T47D (cell line): ENCODE measurements at places on chromosomes 6 and 20.
A peak's percentile ranks its signal among the peaks of the same experiment; 100 is the strongest.

DNA sequence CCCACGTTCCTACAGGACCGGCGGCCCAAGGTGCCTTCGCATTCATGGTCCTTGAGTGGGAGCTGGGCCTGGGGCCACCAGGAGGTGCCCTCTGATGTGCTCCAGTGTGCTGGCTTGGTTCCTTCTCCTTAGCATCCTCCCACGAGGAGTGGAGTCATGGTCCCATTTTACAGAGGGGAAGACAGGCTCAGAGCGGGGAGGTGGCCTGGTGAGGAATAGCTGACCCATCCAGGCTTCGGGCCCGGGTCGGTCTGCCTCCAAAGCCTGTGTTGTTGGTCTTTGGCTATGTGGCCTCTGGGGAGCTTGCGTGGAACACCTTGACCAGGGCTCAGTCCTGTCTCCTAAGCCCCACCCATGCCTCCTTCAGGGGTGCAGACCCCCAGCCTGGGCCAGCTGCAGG lies 22.8 kb downstream of the RBM38 start:
- DNase-seq = no peak

- DNase-seq = peak; percentile 35
These were observed 38.2 kb downstream of the DZANK1 start for GRCh38 chr20:18428490-18429173.

DNA sequence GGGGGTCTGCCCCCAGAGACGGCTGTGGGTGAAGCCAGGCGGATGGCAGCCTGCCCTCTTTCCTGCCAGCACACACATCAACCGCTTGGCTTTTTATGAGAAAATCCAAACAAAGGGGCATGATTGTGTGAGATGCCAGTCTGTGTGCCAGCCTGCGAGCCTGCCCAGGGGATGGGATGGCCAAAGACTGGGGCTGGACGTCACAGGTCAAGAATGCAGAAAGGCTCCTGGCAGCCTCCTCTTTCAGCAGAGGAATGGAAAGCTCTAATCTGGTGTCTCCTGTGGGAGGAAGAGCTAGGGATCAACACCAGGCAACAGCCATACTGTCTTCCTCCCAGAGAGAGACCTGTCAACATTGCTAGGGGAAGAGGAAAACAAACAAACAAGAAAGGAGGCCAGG lies 15.8 kb downstream of the TUBB2B start:
- DNase-seq = peak; percentile 7

DNA sequence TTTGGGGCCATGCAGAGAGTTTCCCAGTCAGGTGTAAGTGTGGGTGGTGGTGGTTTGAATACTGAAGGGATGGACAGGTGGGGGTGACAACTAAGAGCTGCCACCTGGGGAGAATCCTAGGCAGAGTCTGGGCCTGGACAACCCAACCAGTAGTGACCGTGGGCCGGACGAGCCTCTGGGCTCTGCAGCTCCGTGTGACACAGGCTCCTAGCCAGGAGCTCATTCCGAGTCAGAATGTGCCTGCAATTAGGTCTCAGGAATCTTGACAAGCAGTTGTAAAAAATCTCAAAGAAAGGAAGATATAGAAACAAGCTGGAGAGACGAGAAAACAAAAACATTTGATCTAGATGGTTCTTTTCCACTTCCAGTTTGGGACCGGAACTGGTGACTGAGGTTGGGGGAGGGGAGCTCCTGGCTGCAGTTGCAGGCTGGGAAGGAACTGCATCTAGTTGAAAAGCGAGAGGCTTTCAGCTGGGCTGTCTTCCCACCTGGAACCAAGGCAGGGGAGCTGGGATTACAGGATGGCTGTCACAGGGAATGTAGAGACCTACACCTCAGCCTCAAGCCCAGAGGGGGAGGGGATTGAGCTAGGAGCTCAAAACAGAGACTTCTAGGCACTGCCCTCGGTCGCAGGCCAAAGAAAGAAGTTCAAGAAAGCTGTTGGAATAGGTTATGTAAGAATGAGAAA lies 156.9 kb downstream of the PAX1 start:
- no peak for DNase-seq

DNA sequence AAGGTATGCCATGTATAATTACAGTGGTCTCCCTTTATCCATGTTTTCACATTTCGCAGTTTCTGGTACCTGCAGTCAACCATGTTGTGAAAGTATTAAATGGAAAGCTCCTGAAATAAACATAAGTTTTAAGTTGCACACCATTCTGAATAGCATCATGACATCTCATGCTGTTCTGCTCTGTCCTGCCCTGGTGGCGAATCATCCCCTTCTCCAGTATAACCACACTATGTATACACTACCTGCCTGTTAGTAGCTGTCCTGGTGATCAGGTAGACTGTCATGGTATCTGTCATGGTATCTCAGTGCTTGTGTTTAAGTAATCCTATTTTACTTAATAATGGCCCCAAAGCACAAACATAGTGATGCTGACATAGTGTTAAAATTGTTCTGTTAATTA lies 97.1 kb downstream of the ZFAND3 start:
- no peak for DNase-seq

- DNase-seq = no peak
These were observed 162.7 kb upstream of the SGK1 start for GRCh38 chr6:134480593-134480992.

GRCh38 chr6:148857798-148858390 lies 111.1 kb downstream of the UST start:
- DNase-seq = no peak

- DNase-seq = no peak
These were observed 60.8 kb downstream of the STX11 start for GRCh38 chr6:144211160-144211559.

DNA sequence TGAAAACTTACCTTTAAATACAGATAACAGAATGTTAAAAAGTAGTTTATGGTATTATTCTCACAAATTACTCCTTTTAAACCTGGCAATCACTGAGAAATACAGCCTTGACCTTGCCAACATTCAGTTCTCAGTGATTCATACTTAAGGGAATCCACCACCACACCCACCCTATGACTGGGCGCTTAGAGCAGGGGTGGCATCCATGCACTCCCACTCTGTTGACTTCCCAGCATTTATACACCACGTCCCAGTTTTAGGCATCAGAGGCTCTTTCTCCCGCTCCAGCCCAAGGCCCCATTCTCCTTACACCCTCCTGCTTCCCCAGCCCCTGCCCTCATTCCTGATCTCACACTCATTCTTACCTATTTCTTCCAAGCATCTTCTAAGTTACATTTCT lies 16.3 kb downstream of the TRAF3IP2 start:
- DNase-seq = no peak

GRCh38 chr6:17672064-17672718 lies 34.5 kb downstream of the NUP153 start:
- no peak for DNase-seq

GRCh38 chr6:7439228-7439627 lies 49.6 kb downstream of the RIOK1 start:
- no peak for DNase-seq

DNA sequence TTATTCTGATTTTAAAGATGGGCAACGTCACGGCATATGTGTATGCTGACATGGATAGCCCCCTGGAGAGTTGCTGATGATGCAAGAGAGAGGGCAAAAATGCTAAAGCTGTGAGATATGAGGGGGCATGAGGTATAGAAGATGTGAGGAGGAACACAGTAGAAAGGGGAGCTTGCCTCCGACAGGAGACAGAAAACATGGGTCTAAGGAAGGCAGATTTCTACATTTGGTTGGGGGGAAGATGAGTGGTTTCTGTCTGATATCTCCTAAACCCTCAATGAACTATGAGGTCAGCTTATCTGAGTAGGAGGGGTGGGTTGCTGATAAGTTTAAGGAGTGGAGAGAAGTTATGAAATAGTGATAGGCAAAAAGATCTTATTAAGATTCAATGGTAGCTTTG lies 6.0 kb downstream of the RNF24 start:
- no peak for DNase-seq

- DNase-seq = no peak
These were observed 104.0 kb downstream of the MTFR2 start for GRCh38 chr6:136146130-136146529.

GRCh38 chr6:1890071-1890470 lies 280.4 kb downstream of the FOXC1 start:
- no peak for DNase-seq

GRCh38 chr6:125985522-125985921 lies 818 bp upstream of the TRMT11 start:
- no peak for DNase-seq

- DNase-seq = no peak
These were observed 6.3 kb downstream of the PPP1R14C start for GRCh38 chr6:150149146-150149545.

DNA sequence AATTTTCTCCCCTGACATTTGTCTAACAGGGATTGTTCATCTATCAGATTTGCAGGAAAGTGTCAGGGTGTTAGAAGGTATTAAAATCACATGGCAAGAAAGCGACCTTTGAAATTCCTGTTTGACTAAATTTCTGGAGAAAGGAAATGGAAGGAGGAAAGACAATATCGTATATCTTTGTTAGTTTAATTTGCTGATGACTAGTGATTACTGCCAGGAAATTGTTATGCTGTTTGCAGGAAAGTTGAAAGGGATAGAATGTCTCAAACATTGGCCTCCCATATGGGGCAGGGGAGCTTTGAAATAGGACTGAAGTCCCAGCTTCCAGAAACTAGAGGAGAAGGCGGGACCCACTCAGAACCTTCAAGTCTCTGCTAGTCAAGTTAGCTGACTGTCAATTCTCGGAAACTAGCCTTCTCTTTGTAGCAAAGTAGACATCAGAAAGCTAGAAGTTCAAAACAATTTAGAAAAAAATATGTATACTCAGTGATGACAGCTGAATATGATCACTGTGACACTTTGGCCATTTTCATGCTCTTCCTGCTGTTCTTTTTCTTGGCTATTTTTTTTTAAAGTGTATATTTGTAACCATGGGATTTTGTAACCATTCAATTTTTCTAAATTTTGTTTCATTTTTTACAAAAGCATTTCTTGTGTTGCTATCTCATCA lies 53.4 kb upstream of the RALGAPA2 start:
- no peak for DNase-seq

- no peak for DNase-seq
These were observed 25.7 kb upstream of the KLHL31 start for GRCh38 chr6:53691252-53691651.

GRCh38 chr6:52976591-52977035 lies 18.5 kb downstream of the GSTA4 start:
- DNase-seq = no peak

- DNase-seq = no peak
These were observed 98.4 kb upstream of the CARMIL1 start for GRCh38 chr6:25180630-25181349.

GRCh38 chr6:1903780-1904465 lies 294.2 kb downstream of the FOXC1 start:
- DNase-seq = no peak

DNA sequence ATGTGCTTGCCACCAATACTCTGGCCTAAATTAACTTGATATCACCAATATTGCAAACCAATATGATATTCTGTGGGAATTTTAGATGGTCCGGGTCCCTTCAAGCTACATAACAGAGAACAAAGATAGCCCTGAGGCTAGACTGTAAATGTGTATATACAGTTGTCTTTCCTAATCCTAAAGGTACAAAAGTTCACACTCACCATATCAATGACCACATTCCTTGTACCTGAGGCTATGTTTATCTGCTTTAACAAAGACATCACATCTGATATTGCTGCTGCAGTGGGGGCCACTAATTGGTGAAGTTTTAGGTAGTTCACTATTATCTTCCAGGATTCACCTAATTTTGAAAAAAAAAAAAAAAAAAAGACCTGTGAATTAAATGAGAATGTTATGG lies 38.6 kb upstream of the VGLL2 start:
- DNase-seq = no peak

GRCh38 chr6:106743612-106744011 lies 114.2 kb downstream of the QRSL1 start:
- DNase-seq = no peak

- DNase-seq = no peak
These were observed 10.0 kb upstream of the HLA-DOA start for GRCh38 chr6:33019372-33019771.

GRCh38 chr6:112434896-112435435 lies 87.8 kb downstream of the RFPL4B start:
- DNase-seq = no peak

- no peak for DNase-seq
These were observed 159.9 kb downstream of the LINC00237 start for GRCh38 chr20:20946122-20946759.

DNA sequence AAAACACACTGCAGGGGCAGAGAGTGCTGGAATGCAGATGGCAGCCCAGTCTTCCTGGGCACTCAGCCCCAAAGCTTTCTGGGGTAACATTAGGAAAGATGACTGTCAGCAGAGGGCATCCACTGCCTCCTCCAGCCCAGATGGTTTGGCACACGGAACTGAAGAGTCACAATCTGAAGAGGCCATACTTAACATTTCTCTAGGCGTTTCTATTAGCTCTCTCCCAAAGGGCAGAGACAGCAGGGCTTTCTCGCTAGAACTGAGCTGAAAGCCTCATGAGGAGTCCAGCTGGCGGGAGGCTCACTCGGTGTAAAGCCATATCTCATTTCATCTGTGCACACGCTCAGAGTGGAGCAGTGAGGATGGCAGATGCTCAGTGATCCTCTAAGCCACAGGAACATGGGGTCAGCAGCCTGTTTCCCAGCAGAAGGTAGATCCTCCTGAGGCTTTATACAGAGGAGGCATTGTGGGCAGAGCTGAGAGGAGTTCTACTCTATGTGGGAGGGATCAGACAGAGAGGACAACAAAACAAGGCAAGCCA lies 28.1 kb downstream of the ALDH8A1 start:
- DNase-seq = no peak

- no peak for DNase-seq
These were observed 7.7 kb downstream of the NRN1 start for GRCh38 chr6:5998711-5999687.

DNA sequence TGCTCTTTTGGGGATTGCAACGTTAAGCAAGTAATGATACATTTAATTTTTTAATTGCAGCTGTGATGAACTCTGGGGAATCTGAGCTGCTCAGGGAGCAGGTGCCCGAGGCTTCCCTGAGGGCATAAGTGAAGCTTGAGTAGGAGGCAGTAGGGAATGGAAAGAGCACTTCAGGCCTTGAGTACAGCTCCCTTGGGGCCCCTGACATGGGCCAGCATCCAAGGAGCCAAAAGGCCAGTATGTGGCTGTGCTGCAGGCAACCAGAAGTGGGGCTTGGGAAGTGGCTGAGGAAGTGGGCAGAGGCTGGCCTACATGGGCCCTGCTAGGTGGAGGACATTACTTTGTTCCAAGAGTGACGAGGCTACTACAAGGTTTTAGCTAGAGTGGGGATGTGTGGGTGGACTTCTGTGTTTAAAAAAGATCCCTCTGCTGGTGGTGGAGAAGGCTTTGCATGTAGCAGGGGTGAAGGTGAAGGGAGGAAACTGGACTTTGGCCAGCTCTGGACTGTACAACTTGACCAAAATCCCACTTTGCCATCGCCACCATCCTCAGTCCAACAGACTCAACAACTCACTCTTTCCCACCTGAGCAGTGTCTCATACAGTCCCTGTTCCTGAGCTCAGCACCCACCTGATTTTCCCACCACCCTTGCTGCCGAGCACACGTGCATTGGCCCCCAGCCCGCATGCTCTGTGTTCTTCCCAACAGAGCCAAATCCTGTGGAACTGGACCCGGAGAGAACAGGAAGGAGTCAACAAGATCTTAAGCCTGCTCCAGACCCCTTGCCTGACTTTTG lies 10.9 kb upstream of the ZNF831 start:
- no peak for DNase-seq

- no peak for DNase-seq
These were observed 132.3 kb downstream of the ARHGAP18 start for GRCh38 chr6:129577691-129578090.

GRCh38 chr6:21636876-21637275 lies 43.3 kb downstream of the SOX4 start:
- DNase-seq = no peak

- DNase-seq = no peak
These were observed 128.0 kb downstream of the DLL1 start for GRCh38 chr6:170162775-170163404.
